CD4-positive, alpha-beta T cell treated with Interleukin-15 for 1 hour (primary cell): ENCODE measurements at places on chromosomes 11 and 22.

DNA sequence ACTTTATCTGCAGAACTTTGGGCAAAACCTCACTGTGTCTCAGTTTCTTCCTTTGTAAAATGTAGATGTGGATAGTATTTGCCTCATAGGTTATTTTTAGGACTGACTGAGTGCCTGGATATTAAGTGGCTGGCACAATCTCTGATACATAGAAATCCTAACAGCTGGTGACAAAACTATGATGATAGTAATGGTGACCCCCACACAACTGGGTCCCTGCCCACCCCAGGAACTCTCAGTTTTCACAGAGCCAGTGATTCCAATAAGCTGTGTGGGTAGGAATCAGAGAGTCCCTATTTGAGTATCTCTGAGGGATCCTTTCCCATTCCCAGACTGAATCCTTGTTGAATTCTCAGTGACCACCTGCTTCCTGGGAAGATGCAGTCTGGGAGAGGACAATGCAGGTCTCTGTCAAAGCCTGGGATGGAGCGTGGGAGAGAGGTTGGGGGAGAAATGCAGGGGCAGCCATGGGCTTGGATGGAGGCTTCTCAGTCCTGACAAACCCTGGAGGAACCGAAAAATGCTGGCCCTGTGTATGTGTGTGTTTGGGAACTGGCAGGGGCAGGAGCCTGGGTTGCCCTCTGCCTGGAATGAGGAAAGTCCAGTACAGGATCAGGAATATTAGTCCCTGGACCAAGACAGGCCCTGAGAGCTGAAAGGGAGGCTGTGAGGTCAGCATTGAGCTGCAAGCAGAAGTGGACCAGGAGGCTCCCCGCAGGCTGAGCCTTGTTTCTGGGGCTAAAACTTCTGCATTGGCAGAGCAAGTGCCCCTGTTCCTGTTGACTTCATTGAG lies 6.1 kb upstream of the P2RY6 start:
- DNase-seq: no peak

DNA sequence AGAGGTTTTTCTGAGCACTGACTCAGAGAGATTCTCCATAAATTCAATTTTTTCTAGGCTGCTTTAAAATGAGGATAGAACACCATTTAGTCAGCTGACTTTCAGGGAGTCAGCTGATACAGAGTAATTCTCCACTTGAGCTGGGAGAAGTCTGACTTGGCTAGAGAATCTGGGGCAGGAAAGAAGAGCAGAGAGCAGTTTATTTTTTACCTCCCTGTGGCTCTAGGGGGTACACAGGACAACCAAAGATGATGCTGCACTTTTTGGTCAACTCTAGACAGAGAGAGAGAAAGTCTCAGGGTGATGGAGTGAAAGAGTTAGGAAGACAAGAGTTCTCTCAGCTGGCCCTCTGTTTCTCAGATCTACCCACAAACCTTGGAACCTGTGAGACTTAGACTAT lies 67.3 kb upstream of the EED start:
- DNase-seq: no peak

GRCh38 chr22:48727454-48728058 lies 1100.1 kb downstream of the BRD1 start:
- no peak for DNase-seq

DNA sequence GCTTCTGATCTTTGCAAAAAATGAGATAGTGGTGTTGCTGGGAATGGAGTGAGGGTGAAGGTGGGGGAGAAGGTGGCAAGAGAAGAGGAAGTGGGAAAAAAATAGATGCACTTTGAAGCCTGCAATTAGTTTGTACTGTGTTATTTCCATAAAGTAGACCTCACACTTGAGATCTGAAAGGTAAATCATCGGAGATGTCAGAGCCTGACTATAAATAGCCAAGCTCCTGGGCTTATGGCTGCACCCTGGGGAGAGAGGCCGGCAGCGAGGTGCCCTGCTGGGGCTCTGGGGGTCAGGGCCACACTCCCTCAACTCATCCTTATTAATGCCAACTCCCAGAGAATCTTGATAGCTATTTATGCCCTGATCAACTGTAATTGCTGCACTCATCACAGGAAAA lies 134.4 kb downstream of the NXPE2 start:
- no peak for DNase-seq

DNA sequence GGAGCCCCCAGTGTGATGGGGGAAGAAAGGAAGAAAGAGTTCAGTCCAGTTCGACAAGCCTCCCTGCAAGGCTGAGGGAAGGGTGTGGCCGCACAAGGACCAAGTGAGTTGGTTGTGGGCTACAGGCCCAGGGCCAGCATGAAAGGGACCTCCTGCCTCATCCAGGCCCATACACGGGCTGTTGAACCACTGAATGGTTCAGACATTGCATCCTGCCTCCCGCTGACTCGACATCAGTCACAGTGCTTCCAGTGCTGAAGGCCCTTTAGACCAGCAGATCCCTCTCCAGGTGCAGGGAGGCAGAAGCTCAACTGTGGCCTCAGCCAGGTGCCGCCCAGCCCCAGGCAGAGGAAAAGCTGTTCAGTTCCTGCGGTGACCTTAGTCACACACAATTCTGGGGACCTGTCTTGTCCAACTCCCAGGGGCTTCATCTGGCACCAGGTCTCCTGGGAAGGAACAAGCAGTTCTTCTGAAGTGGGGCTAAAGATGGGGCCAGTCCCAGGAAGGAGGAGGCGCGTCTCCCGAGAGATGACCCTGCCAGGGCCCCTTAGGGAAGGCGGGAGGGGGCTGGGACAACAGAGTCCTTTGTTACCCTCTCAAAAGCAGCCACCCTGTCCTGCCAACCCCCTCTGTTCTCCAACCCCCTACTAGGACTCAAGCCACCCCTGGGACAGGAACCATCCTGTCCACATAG lies 6.6 kb downstream of the ARRB1 start:
- DNase-seq: no peak

DNA sequence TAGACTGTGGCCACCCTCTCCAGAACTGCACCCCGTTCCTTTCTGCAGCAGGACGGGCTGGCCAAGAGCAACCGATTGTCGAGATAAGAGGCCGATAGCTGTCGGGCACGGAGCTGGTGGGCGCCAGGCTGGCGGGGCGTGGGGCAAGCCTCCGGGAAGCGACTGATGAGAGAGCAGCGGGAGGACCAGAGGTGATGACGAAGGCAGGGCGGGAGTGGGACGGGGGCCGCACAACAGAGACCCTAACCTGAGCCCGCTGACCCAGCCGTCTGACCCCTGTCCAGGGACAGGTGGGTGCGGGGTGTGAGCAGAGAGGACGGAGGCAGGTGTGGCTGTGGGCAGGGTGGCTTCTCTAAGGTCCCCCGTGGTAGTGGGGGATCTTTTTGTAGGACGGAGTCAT lies 7.3 kb upstream of the BRSK2 start:
- no peak for DNase-seq

DNA sequence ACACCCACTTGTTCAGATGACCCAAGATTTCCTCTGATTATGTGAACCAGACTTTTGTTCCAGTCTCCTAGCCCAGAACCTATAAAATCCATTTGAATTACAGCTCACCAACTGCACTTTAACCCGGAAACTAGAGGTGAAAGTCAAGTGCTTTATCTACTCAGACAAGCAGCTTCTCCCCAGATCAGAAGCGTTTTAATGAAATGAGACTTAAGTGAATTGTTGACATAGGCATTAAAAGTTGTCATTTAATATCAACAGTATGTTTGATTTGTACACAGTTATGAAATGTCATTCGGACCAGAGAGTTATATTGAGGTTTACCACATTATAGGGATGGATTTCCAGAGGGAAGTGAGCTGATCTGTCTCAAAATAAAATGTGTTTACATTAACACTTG lies 52.0 kb downstream of the CADM1 start:
- DNase-seq: no peak

DNA sequence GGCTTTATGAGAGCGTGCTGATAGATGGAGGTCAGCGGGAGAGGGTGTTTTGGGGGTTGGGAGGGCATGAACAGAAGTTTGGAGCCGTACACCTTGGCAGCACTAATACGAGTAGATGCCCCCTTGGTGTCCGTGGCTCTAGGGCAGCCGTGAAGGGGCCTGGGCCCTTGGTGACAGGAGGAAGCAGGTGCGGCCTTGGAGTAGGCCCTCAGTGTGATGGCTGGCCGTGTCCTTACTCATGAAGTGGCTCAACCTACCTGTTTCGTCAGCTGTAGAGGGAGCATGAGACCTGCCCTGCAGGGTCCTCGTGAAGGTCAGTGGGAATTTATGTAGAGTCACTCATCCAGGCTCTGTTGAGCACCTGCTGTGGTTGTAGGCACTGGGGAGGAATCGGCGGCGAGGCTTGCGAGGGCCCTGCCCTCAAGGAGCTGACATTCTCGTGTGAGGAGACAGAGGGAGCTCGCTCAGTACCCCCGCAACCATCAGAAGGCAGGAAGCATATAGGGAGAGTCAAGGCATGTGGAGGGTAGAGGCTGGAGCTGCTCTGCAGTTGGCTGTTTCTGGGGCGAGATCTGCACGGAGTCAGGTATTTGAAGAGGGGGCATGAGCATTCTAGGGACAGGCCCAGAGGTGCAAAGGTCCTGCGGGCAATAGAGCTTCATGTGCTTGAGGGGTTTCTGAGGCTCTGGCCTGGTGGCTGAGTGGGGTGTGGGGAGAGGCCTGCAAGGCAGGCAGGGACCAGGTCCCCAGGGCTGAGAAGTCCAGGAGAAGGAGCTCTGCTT lies 39.6 kb downstream of the TBC1D22A start:
- no peak for DNase-seq

GRCh38 chr22:22161924-22162851 lies 82.4 kb upstream of the VPREB1 start:
- peak; percentile 51 for DNase-seq

- DNase-seq: no peak
Observed at GRCh38 chr11:85483861-85484260, 143.3 kb downstream of the DLG2 start.

DNA sequence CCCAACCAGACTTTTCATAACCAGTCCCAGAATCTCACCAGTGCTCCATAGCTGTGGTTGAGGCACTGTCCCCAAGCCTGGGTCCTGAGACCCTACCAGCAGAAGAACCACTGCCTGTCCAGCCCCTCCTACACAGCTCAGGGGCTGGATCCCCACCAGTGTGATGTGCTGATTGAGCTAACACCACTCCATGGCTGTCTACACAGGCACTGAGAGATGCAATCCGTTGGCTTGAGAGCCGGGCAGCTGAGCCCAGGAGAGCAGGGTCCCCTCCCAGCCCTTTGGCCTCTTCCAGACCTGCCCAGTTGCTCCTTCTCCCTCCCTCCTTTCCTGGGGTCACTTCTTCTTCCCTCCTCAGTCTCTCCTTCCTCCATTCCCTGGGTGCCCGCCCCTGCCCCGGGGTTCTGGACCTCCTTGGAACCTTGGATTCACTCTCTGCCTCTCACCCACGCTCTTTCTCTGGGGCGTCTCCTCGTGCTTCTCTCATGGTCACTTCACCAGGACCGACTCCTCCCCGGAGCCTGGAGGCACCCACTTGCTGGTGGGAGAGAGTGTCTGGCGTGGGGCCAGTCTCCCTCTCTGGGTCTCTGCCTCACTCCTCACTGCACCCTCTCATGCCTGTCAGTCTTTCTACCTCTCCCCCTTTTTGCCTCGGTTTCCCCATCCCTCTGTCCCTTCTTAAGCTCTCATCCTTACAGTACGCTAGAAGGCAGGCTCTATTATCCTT lies 706 bp upstream of the SCYL1 start:
- DNase-seq: no peak

- DNase-seq: no peak
Observed at GRCh38 chr11:104765401-104766095, 132.7 kb downstream of the CASP12 start.

DNA sequence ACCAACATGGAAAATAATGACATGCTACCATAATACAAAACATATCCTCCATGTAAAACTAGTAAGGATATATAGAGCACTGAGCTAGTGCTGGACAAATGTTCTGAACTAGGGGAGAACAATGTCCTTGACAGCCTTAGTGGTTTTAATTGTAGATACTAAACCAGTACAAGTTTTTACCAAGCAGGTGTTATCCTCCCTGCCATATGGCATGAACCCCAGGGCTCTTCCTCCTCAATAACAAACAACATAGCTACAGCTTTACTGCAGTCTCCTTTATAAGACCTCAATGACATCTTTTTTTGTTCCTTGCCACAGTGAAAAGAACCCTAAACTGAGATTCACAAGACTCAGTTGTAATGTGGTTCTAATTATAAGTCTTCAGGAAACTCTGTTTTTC lies 70.2 kb upstream of the GDPD4 start:
- DNase-seq: no peak

DNA sequence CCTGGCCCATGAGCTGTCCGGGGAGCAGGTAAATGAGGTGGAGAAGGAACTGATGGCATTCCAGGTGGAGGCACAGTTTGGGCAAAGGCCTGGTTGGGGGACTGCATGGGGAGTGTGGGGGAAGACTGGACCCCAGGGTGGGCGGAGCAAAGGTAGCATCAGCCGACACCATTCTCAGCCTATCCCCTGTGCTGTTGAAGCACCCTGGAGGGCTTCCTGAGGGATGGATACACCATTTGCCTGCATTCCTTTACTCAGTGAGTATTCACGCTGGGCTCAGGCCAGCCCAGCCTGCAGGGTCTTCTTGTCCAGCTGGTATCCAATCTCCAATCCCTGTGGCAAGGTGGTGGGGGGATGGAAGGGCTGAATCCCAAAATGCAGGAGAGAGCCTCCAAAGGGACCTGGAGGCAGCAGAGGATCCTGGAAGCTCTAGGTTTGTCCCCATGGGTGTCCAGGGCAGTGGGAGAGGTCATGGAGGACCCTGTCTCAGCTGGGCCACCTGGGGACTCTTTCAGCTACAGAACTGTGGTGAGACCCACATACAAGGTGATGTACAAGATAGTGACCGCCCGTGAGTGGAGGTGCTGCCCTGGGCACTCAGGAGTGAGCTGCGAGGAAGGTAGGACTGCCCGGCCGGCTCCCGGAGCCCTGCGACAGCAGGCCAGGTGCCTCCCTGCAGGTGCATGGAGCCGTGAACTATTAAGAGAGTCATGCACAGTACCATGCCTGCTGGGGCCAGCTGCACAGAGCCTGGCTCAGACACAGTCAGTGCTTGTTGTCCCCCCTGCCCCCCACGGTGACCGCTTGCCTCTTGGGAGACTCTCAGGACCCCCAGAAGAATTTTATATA lies 9.5 kb downstream of the EMID1 start:
- DNase-seq: no peak

GRCh38 chr11:30605036-30605605 lies 19.0 kb upstream of the MPPED2 start:
- no peak for DNase-seq

DNA sequence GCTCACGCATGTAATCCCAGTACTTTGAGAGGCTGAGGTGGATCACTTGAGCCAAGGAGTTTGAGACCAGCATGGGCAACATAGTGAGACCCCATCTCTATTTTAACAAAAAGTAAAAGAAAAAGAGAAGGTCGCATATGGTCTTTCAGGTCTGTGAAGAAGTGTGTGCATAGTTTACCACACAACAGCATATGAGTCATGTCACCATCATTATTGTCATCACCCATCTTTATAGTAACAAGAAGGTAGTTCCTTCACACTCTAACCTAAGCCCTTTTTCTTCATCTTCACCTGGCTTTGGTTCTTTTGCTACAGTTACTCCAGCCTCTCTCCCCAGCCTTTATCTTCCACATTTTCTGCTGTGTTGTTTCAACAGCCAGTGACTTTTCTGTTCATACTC lies 39.2 kb downstream of the PACS1 start:
- DNase-seq: no peak
